ENCODE measurements at places on chromosomes 16 and 17.
A peak's percentile ranks its signal among the peaks of the same experiment; 100 is the strongest.

DNA sequence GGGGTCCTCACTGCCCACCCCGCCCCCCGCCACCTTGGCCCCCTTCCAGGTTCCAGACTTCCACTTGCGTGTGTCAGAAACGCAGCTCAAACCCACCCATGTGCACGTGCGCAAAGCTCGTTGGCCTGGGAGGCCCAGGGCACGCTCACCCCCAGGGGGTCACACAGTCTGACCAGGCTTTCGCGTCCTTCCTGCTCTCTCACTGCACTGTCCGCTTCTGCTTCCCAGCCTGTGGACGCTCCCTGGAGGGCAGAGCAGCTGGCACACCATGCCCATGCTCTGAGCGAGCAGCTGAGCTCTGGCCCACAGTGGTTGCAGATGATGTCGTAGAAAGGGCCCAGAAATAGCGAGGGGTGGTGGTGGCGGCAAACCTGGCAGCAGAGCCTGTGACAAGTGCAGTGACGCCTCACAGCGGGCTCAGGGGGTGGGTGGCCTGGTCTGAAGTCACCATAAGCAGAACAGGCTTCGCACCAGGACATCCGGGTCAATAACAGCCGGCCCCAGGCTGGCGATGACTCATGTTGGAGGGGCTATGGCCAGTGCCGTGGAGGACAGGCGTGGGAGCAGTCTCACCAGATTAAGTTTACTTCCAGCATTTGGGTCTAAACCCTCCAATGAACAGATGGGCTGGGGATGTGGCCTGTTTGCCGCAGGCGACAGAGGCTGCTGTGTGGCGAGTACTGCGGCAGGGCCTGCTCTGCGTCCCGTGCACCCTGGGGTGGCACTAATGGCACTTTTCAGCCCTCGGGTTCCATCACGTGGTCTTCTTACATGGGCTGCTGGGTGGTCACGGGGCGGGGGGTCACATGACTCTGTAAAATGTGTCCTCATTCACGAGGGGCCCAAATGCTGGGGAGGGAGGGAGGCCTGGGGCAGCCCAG, 49.0 kb downstream of the NT5M start:
- peak; percentile 83 for DNase-seq

DNA sequence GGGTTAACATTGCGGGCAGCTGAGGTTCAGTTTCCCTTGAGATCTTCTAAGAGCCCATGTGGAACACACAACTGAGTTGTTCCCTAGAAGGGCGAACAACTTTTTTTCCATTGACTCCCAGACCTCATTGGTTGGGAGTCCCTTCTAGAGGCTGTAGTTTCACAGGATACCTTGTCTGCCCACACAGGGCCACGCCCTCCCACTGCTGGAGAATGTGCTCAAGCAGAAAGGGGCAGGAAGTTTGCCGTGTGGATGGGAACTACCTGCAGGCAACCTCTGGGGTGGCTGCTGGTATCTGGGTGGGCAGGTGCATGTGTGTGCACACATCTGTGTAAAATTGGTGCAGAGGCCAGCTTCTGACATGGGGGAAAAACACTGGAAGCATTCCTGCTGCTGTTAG, 178.8 kb upstream of the PSMD7 start:
- no peak for DNase-seq

DNA sequence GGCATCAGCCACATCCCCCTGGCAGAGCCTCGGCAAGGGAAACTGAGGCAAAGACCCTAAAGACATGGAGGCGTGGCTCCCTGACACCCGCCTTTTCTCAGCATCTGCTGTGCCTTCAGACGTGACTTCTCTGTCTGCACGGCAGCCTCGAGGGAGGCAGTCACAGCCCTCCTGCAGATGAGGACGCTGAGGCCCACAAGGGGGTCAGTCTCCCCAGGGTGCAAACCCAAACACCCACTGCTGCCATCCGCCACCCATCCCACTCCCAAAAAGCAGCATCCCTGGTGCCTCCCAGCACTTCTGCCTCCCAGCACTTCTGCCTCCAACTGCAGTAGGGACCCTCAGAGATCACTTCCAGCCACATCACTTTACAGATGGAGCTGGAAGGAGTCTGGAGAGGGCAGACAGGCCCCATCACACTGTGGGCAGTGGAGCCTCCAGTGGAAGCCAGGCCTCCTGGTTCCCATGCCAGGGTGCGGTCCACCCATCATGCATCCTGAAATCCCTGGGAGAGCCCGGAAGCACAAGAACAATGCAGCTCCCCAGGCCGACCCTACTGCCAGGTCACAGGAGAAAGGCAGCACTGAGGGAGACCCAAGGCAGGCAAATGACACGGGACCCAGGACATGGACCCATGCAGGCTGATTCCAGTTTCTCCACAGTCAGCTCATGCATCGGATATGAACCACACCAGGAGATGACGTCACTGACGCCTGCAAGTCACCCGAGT, 23.8 kb downstream of the KDM8 start:
- DNase-seq, result peak; percentile 67

DNA sequence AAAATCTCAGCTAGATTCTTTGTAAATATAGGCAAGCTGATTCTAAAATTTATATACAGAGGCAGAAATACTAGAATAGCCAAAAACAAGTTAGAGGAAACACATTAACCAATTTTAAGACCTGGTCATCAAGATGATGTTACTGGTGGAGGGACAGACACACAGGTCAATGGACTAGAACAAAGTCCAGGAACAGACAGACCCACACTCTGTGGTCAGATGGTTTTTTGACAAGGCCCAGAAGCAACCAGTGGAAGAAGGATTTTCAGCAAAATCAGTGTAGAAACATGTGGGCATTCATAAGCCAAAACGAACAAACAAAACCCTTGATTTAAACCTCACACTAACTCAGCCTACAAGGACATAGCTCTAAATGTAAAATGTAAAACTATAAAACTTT, 99.7 kb upstream of the METRNL start:
- DNase-seq, result no peak
